ENCODE measurements at places on chromosomes 3 and 15.
A peak's percentile ranks its signal among the peaks of the same experiment; 100 is the strongest.

DNA sequence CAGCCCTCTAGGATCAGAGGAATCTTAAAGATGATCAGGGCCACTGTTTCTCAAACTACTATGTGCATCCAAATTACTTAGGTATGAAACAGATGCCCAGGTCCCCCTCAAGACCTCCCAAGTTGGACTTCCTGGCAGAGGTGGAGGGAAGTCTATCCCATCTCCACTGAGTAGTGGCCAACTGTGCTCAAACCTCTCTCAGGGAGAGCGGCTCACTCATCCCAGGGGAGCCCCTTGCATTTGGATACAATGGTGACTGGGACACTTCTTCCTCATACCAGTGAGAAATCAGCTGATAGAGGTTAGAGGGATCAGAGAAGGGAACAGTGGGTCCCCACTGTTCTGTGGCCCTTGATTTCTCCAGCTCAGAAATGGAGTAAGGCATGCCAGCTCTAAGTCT, 8.7 kb upstream of the WNT7A start:
- no peak for DNase-seq

DNA sequence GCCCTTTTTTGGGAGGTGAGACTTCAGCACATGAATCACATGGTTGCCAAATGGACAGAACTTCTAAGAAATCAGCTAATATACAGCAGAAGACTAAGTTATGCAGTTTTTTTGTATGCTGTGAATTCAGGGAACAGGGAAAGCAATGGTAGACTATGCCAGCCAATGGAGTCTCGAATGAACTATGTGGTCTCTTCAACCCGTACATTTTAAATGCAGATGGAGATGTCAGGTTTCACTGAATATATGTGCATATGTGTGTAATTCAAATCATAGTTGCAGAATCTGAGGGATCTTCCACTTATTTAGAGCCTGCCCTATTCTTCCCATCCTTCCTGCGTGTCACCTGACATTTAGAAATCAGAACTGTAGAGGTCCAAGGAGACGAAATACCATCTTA, 187.9 kb downstream of the SLCO3A1 start:
- DNase-seq, result no peak

DNA sequence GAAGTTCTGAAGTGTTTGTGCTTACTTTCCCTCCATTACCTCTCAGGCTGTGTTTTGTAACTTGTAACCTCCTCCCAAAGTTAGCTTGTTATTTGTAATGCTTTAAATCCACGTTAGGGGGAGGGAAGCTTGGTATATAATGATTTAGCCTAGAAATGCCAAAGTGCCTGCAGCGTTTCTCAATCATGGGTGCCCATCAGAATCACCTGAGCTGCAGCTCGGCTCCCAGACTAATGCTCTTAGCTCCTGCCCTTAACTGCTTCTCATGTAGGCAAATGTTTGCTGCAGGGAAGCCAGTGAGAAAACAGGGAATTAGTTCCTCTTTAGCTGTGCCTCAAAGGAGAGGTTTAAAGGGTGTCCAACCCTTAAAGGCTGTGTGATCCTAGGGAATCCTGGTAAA, 219.2 kb upstream of the NAALADL2 start:
- no peak for DNase-seq

DNA sequence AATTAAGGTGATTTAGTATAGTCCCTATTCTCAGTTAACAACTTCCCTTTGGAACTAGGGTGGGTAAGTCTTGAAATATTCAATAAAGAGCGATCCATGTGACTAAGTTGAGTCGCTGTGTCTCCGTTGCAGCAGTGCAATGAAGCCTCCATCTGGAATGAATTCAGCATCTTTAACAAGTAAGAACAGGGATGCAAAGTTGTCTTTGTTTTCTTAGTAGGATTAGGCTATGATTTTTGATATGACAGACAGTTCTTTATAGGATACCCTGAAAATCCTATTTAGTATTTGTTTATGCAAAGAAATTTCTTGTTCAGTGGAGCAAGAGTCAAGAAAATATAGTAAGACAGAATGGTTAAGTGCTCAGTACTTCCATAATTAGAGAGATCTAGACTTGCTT, 52.7 kb downstream of the RBMS3 start:
- no peak for DNase-seq

DNA sequence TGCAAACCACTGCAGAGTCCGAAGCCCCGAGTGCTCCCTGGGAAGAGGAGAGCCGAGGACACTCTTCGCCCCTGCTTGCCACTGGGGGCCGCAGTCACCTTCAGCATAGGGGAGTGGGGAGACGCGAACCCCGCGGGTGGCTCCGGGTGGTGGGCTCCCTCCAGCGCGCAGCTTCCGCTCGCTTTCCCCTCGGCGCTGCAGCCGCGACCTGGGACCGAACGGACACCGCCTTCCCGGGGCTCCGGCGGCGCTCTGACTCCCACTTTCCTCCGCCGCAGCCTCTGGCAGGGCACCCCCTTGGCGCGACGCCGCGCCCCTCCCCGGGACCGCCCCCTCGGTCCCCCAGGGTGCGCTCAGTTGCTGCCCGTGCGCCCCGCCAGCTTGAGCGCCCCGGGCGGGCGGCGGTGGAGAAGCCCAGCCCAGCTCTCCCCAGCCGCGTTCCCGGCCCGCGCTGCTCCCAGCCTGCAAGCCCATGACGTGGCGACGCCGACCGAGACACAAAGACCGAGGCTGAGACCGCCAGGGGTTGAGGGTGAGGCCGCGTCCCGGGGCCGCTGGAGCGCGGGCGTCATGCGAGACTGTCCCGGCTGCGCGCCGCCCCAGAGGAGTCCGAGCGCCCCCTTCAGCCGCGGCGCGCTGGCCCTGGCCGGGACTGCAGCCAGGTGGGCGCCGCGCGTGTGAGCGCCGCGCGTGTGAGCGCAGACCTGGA, at the start of gene MINAR1:
MINAR1 (plus strand) TSS at position 701 of the 709 bp plus-strand sequence. CDS start 23,812 bp downstream, outside the sequence.
- peak; percentile 21 for DNase-seq

- DNase-seq, result no peak
These were observed 8.7 kb downstream of the SPCS1 start for GRCh38 chr3:52714335-52715302.

DNA sequence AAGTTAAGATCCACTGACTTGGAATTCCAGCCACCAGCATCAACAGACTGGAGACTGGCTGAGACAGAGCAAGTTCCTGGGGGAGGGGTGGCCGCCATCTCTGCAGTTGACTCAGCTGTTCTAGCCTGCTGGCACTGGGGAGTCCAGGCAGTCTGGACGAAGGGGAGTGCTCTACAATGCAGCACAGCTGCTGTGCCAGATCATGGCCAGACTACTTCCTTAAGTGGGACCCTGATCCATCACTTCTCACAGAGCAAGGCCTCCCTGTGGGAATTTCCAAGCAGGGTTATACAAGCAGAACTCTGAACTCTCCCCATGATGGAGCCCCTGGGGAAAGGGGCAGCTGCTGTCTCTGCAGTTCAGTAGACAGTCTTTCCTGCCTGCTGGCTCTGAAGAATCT, 35.2 kb downstream of the PYGO1 start:
- DNase-seq, result no peak

DNA sequence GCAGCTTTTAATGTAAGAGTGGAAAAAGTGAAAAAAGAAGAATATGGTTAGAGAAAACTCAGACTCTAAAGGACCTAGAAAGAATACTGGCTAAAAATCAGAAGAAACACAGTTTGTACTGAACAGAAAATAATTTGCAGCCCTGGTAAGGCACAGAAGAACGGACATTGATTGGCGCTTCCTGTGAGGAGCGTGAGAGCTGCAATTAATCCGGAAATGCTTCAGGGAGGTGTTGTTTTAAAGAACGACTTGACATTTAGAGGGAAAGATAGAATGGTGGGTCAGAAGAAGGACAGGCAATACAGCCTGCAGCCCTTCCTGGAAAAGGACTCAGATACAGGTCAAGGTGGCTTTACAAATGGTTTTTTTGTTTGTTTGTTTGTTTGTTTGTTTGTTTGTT, 151.3 kb upstream of the TSC22D2 start:
- no peak for DNase-seq

DNA sequence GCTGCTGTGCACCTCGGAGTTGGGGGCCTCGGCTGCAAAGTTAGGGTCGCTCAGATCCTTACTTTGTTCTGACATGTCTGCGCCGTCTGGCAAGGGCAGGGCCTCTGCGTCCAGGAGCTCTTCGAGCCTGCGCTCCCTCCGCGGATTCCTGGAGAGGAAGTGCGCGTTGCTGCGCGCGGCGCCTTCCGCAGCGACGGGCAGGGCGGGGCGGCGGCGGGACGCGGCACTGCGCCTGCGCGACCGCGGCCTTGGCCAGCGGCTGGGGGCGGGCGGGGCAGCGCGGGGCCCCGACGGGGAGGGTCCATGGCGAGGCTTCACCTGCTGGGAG, at the start of gene NDN:
NDN (minus strand) TSS at position 163 of the 328 bp plus-strand sequence; CDS start at position 75, 88 bp downstream.
- peak; percentile 31 for DNase-seq

GRCh38 chr3:14141602-14142341, 16.9 kb downstream of the TMEM43 start:
- DNase-seq, result no peak

DNA sequence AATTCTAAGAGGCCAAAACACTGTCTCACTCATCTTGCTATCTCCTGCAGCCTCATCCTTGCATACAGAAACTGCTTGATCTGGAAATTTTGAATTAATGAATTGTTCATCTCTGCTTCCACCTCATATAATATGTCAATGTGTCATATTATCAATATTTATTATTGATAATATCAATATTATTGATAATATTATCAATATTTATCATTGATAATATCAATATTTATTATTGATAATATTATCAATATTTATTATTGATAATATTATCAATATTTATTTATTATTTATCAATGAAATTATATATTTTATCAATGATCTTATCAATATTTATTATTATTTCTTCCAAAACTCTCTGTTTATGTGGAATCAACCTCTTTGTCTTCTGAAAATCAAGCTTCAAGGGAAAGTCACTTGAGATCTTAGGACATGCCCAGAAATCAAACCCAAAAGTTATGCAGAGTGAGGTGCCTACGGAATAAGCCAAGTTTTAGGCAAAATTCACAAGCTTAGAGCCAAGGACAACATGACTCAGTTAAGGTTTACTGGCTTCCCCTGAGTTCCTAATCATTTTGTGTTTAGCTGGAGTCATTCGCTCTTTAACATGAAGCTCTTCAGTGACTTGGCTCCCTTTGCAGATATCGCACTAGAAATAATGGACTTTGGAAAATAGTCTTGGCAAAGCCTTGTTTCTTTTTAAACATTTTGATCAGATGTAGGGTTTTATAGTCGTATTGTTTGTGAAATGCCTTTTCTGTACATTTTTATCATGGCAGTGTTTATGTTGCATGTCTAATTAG, 297.1 kb upstream of the RARB start:
- no peak for DNase-seq

DNA sequence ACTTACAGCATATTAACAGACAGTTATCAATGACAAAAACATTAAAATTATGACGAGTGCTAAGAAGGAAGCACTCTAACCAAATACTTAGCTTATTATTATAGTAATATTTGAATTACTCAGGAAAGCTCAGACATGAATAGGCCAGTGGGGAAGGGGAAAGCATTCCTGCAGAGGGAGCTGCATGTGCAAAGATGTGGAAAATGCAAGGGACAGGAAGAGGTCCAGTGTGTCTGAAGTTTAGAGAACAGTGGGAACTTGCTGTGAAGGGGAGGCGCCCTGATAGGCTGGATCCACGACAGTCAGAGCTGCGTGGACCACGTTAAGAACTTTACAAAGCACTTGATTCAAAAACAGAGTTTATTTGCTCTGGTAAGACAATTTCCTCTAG, 1.2 kb upstream of the SPICE1 start:
- no peak for DNase-seq

DNA sequence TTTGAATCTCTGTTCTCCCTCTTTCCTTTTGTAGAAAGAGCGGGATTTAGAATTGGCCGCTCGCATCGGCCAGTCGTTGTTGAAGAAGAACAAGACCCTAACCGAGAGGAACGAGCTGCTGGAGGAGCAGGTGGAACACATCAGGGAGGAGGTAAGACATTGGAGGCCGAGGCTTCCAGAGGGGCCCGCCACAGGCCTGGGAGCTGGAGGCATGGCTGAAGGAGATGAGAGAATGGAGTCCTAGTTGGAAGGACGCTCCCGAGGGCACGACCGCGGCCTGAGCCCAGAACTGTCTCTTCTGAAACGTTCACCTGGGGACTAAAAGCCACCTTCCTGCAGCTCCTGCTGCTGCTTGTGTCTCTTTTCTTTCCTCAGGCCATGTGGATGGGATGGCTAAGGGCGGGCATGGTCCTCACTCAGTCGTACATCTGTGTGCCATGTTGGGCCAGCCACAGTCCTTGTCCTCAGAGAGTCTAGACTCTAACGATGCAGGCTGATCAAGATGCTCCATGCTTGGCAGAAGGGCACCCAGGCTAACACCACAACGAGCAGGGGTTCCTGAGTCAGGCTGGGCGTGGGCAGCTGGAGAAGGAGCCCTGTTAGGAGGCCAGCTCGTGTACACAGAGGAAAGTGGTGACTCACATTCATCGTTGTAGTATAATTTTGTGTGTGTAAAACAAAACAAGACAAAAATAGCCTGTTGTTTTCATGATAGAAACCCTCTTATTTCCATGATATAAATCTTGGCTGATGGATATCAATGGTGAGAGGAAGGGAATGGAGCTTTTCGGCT, 81.1 kb downstream of the CCK start:
- no peak for DNase-seq

DNA sequence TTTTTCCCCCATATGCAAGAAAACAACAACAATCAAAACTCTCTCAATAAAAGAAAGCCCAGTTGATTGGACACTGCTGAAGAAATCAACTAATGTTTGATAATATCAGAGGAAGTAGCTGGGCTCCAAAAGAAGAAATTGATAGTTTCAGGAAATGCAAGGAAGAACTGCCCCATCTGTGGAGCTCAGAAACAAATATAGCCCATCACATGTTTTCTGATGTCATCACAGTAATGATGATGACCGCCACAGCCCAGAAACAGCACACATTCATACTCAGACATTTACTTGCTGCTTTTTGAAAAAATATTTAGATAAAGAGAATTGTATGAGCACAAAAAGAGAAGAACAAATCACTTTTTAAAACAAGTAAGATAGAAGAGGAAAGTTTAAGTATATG, 67.6 kb downstream of the GOLIM4 start:
- DNase-seq, result no peak

DNA sequence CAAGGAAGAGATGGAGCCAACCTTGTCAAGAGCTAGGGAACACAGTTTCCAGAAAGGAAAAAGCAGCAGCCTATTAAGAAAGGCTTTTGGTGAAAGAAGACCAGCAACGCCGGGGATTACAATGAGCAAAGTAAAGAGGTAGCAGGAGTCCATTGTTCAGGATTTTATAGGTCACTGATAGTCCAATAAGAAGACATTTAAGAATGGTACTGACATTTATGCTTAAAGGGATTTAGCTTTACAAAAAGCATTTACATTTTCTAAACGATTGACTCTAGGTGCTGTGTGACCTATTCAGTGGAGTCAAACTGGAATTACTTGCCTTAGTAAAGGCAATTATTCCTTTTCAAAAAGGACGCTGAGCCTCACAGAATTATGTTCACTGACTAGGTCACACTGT, 40.8 kb downstream of the CSNK1G1 start:
- no peak for DNase-seq

DNA sequence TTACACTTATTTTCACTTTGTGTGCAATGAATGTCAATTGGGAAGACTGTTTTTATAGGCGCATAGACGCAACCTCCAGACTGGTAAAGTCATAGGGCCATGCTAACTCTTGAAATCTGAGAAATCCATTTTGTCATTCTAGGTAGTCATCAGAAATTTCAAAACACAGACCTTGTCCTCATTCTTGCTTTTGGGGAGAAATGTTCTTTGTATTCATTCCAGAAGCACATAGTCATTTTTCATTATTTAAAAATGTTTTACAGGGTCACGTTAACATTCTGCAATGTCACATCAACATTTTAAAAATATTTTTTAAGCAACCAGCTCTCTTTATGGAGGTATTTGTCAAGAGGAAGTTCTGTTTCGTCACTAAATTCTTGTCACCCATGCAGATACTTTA, 898.4 kb downstream of the PDCD6IP start:
- no peak for DNase-seq

GRCh38 chr15:28113394-28114113, 14.4 kb upstream of the OCA2 start:
- DNase-seq, result no peak
